ENCODE measurements at places on chromosomes 1 and 21. TPM values are rescaled to one million over a fixed set of nuclear protein-coding genes. Genes with fewer than 3 reads are reported as not detected.

DNA sequence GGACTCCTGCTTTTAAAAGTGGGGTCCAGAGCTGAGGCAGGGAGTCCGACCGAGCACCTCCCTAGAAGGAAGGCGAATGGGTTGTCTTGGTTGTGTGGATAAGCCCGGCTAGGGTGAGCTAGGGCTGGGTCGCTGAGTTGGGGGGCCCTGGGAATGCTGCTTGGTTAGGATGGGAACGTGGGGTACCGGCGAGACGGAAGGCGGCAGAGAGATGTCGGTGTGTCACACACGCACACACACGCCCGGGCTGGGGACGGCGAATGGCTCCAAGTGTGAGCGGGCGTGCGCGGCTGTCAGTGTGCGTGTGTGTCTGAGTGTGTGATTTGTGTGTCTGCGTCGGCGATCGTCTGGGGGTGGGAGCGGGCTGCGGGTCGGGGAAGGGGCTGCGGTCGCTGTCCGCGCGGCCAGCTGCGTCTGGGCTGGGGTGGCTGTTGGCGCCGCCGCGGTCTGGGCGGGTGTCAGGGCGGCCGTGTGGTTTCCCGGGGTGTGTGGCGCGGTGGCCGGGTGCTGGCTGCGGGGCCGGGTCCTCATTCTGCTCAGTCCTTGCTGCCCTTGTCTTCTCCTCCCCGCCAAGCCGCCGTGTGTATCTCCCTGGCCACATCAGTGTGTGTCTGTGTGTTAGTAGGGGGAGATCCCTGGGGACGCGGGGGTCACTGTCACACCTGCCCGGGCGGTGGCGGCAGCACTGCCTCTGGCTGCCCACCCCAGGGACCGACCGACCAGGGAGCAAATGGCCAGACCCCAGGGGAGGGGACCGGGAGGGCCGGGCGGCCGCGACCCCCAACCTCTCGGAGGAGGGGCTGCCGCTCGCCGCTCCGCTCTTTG lies 1.1 kb downstream of the EFNA3 start:
- peaks cover 39% of the 10 kb centered on the region for H3K4me1 ChIP-seq
- no peak for DNase-seq
- no peak overlapping the region for H3K4me3 ChIP-seq
- no peak overlapping the region for H3K27ac ChIP-seq
- H3K27me3 ChIP-seq, result peaks cover 42% of the 10 kb centered on the region
- H3K36me3 ChIP-seq, result no peaks in the 10 kb centered on the region

NR1I3 gene
- total RNA-seq, result not detected

GRCh38 chr1:41762251-41762650 lies 156.5 kb downstream of the HIVEP3 start:
- no peaks in the 10 kb centered on the region for H3K36me3 ChIP-seq
- H3K27ac ChIP-seq, result no peak overlapping the region
- no peak for DNase-seq
- H3K27me3 ChIP-seq, result no peaks in the 10 kb centered on the region
- H3K4me1 ChIP-seq, result peaks cover 9% of the 10 kb centered on the region
- no peak overlapping the region for H3K4me3 ChIP-seq

- H3K27me3 ChIP-seq, result no peaks in the 10 kb centered on the region
- no peak for DNase-seq
- no peak overlapping the region for H3K27ac ChIP-seq
- no peak overlapping the region for H3K4me3 ChIP-seq
- H3K4me1 ChIP-seq, result no peaks in the 10 kb centered on the region
These were observed 48.3 kb downstream of the ADGRL2 start for GRCh38 chr1:81848880-81849682.

RUNX3 gene
- 0.42 TPM for total RNA-seq

- H3K36me3 ChIP-seq, result no peaks in the 10 kb centered on the region
- DNase-seq, result no peak
- no peak overlapping the region for H3K4me3 ChIP-seq
- H3K4me1 ChIP-seq, result no peaks in the 10 kb centered on the region
- H3K27ac ChIP-seq, result no peak overlapping the region
- no peaks in the 10 kb centered on the region for H3K27me3 ChIP-seq
These were observed 644.2 kb upstream of the PLXNA2 start for GRCh38 chr1:208888376-208888775.

DNA sequence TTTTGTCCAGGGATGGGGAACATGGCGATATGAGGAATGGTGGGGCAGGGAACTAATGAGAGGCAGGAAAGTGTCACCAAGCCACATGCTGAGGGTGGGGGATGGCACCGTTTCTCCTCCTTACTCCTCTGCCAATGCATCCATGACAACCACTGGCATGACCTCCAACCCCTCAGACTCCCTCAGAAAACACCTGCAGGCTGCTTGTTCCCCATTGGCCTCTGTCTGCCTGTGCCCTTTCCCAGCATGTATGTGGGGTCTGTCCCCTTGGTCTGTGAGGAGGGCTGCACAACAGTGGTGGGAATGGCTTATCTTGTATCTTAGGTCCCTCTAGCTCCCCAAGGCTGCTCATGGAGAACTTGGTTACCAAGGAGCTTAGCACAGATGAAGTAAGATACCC lies 137.2 kb upstream of the NGF start:
- H3K27ac ChIP-seq, result no peak overlapping the region
- peaks cover 17% of the 10 kb centered on the region for H3K4me1 ChIP-seq
- H3K27me3 ChIP-seq, result no peaks in the 10 kb centered on the region
- H3K4me3 ChIP-seq, result no peak overlapping the region
- DNase-seq, result no peak

DNA sequence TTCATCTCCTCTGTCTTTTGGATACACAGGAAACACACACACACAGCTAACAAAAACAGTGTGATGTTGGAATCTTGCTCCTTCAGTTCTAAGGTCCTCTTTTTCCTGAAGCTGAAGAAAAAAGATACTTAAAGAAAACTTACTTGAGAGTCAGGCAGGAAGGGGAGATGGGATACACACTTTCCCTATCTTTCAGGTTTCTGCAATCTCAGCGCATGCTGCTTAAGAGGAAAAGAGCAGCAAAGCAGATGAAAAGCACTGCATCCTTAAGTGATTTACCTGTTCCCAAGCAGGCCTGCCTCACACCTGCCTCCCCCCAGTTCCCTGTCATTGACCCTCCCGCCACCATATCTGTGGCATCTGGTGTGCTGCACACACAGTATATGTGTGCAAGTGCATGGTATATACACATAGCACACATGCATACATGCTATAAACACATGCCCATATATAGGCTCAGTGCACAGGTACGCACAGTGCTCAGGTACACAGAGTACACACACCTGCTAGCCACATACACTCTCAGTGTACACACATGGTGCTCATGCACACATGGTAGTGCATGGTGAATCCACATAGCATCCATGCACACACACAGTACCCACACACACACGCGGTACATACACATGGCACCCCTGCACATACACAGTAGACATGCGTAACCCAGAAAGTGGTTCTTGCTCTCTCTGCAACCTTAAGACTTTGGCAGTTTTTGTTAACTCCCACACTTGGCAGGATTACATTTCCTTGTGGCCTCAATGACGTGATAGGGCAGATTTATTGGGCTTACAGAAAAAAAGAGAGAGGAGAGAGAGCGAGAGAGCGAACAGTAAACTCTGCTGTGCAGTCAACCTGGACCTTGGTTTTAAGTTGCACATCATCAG lies 166.9 kb downstream of the TOMM20 start:
- no peaks in the 10 kb centered on the region for H3K36me3 ChIP-seq
- DNase-seq, result peak; percentile 30
- H3K27ac ChIP-seq, result peak overlapping the region; percentile 92
- H3K4me1 ChIP-seq, result peaks cover 34% of the 10 kb centered on the region
- H3K27me3 ChIP-seq, result no peaks in the 10 kb centered on the region

YOD1 gene
- total RNA-seq, result 17.7 TPM

GRCh38 chr1:208349694-208350330 lies 105.6 kb upstream of the PLXNA2 start:
- H3K4me1 ChIP-seq, result no peaks in the 10 kb centered on the region
- no peak for DNase-seq
- no peaks in the 10 kb centered on the region for H3K27me3 ChIP-seq
- no peak overlapping the region for H3K4me3 ChIP-seq
- no peak overlapping the region for H3K27ac ChIP-seq

GRCh38 chr1:42620307-42620706 lies 37.9 kb upstream of the PPIH start:
- no peak for DNase-seq
- no peaks in the 10 kb centered on the region for H3K36me3 ChIP-seq
- no peak overlapping the region for H3K27ac ChIP-seq
- no peaks in the 10 kb centered on the region for H3K4me1 ChIP-seq
- no peaks in the 10 kb centered on the region for H3K27me3 ChIP-seq
- H3K4me3 ChIP-seq, result no peak overlapping the region

- H3K4me3 ChIP-seq, result no peak overlapping the region
- no peaks in the 10 kb centered on the region for H3K4me1 ChIP-seq
- no peaks in the 10 kb centered on the region for H3K36me3 ChIP-seq
- H3K27ac ChIP-seq, result no peak overlapping the region
- DNase-seq, result no peak
These were observed 96.0 kb upstream of the TRABD2B start for GRCh38 chr1:48093147-48093546.

DNA sequence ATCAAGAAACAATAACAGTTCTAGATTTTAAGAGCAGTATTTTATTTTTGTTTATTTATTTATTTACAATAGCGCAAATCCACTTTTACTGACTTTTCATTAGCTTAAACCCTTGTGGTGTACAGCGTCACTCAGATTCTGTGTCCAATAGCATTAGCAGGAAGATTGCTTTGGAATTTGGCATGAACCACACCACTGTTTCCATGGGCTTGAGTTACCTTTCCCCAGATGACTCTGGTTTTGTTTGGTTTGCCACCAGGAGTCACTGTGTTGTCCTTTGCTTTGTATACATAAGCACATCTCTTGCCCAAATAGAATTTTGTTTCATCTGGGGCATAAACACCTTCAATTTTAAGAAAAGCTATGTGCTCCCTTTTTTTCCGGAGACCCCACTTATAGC lies 25.9 kb upstream of the SNRPE start:
- no peak for DNase-seq
- no peaks in the 10 kb centered on the region for H3K27me3 ChIP-seq
- no peak overlapping the region for H3K4me3 ChIP-seq

DNA sequence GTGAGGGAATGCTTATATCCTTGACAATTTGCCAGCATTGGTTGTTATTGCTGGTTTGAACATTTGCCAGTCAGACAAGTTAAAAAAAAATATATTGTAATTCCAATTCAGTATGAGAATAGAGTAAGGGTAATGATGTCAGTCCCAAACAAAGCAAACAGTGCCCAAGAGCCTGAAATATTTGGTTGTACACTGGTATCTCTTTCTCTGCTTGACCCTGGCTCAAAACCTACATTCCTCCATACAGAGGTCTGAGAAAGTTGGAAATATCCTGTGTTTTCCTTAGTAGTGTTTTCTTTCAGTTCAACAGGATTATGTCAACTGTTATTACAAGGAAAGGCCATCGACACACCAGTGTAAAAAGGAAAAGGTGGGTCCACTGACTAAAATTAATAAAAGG lies 145.6 kb downstream of the MRPL39 start:
- no peak for DNase-seq
- no peaks in the 10 kb centered on the region for H3K4me1 ChIP-seq
- H3K27me3 ChIP-seq, result no peaks in the 10 kb centered on the region
- H3K27ac ChIP-seq, result no peak overlapping the region
- H3K4me3 ChIP-seq, result no peak overlapping the region

GRCh38 chr1:2561898-2562895 lies 6.0 kb downstream of the TNFRSF14 start:
- H3K4me3 ChIP-seq, result no peak overlapping the region
- H3K27me3 ChIP-seq, result no peaks in the 10 kb centered on the region

- H3K4me1 ChIP-seq, result no peaks in the 10 kb centered on the region
- no peaks in the 10 kb centered on the region for H3K27me3 ChIP-seq
- no peaks in the 10 kb centered on the region for H3K36me3 ChIP-seq
- no peak overlapping the region for H3K27ac ChIP-seq
- H3K4me3 ChIP-seq, result no peak overlapping the region
- DNase-seq, result no peak
These were observed 206.0 kb downstream of the CENPF start for GRCh38 chr1:214808845-214809460.

GRCh38 chr21:36465478-36465877 lies 14.4 kb downstream of the CLDN14 start:
- no peak overlapping the region for H3K27ac ChIP-seq
- H3K4me3 ChIP-seq, result no peak overlapping the region
- no peak for DNase-seq
- H3K36me3 ChIP-seq, result no peaks in the 10 kb centered on the region

DNA sequence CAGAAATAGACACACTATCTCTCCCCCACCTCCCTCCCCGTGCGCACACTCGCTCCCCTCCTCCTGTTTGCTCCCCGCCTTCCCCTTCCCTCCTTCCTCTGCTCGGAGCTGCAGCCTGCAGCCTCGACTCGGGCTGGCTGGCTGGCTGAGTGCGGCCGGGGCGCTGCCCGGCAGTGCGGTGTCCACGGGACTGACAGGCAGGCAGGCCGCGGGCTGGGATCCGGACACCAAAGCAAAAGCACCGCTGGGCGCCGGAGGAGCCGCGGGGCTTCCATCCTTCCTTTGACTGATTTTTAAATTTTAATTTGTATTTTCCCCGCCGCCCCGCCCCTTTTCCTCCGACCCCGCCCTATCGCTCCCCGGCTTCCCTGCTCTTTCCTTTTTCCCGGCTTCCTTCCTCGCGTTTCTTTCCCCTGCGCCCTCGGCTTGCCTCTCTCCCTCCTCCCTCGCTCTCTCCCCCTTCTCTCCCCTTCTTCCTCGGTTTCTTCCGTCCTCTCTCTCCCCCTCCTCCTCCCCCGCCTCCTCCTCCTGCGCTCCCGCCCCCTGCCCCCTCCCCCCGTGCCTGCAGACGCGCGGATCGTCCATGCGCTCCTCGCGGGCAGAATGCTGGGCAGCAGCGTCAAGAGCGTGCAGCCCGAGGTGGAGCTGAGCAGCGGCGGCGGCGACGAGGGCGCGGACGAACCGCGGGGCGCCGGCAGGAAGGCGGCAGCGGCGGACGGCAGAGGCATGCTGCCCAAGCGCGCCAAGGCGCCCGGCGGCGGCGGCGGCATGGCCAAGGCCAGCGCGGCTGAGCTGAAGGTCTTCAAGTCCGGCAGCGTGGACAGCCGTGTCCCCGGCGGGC lies 109.4 kb downstream of the NAV1 start:
- no peaks in the 10 kb centered on the region for H3K27me3 ChIP-seq
- H3K36me3 ChIP-seq, result no peaks in the 10 kb centered on the region
- DNase-seq, result peak; percentile 77
- H3K4me3 ChIP-seq, result peak overlapping the region; percentile 30
- H3K4me1 ChIP-seq, result peaks cover 28% of the 10 kb centered on the region
- peak overlapping the region; percentile 16 for H3K27ac ChIP-seq

DNA sequence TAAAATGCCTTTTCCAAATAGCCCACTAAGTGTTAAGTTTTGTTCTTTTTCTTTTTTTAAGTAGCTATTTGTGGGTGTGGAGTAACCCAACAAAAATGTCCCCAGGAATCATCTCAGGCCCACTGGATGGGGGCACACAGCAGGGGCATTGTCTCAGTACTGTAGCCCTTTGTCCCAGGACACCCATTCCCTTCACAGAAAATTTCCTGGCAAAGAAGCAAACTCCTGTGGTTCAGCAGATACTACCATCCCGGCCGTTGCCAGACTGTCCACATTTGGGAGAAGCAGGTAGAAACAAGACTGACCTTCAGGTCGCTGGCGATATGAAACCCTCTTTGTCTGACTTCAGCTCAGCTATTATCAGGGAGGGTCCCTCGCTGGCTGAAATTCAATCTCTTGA lies 23.7 kb upstream of the SRRM1 start:
- no peak overlapping the region for H3K4me3 ChIP-seq
- H3K27me3 ChIP-seq, result no peaks in the 10 kb centered on the region
- DNase-seq, result no peak
- H3K36me3 ChIP-seq, result no peaks in the 10 kb centered on the region

- no peak overlapping the region for H3K4me3 ChIP-seq
- no peaks in the 10 kb centered on the region for H3K27me3 ChIP-seq
- H3K36me3 ChIP-seq, result no peaks in the 10 kb centered on the region
- DNase-seq, result peak; percentile 78
- peaks cover 39% of the 10 kb centered on the region for H3K4me1 ChIP-seq
These were observed 4.4 kb downstream of the TACSTD2 start for GRCh38 chr1:58572690-58573089.
